ENCODE measurements at places on chromosomes 3 and 15.

DNA sequence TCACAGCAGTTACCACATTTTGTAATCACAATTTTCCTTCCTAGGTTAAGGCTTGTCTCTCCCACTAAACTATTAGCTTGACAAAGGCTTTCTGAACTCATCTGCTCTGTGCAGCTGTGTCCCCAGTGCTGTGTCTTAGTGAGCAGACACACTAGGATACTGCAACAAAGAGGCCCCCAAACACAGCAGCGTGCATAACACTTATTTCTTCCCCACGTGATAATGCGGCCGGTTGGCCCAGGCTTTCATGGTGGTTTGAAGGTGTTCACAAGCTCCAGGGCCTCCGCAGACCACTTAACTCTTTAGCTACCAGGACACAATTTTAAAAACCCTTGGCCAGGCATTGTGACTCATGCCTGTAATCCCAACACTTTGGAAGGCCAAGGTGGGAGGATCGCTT lies 2.2 kb upstream of the HDAC11 start:
- DNase-seq: no peak

DNA sequence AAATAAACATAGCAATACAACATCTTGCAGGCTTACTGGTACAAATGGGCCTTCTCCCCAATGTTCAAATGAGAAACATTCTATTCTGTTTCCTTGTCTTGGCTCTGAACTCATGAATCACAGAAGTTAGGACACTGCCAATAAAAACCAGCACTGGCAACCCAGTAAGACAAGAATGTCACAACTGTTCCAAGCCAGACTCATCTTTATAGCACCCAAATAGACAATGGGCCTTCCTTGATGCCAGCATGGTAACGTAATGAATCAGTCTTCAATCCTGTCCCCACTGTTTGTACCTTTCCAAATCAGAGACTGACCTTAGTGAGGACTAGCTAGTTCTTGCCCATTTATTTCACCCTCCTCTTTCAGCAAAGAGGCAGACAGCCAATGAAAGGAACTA lies 14.1 kb upstream of the RPS17 start:
- DNase-seq: peak; percentile 42

GRCh38 chr15:77538027-77538451 lies 94.7 kb downstream of the LINGO1 start:
- no peak for DNase-seq

- peak; percentile 16 for DNase-seq
Observed at GRCh38 chr3:127484601-127485388, 105.7 kb downstream of the TPRA1 start.

- no peak for DNase-seq
Observed at GRCh38 chr15:73838831-73839426, 34.4 kb upstream of the TBC1D21 start.

GRCh38 chr3:34357461-34357860 lies 559.0 kb downstream of the PDCD6IP start:
- no peak for DNase-seq

DNA sequence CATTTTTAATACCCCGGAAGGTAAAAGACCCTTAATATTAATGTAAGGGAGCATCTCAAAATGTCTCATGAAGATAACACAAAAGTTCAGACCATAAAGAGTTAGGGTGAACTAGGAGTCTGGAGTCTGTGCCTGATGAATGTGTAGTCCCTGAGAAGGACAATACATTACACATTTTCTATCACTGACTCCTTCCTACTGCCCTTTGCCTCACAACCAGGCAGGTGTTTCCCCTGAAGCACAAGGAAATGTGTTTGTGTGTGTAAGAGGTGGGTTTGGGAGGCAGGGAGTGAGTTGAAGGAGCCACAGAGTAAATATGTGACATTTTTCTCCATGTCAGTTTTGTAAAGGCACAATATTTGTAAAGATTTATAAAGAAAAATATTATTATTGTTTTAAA lies 59.1 kb downstream of the SSR3 start:
- DNase-seq: no peak

DNA sequence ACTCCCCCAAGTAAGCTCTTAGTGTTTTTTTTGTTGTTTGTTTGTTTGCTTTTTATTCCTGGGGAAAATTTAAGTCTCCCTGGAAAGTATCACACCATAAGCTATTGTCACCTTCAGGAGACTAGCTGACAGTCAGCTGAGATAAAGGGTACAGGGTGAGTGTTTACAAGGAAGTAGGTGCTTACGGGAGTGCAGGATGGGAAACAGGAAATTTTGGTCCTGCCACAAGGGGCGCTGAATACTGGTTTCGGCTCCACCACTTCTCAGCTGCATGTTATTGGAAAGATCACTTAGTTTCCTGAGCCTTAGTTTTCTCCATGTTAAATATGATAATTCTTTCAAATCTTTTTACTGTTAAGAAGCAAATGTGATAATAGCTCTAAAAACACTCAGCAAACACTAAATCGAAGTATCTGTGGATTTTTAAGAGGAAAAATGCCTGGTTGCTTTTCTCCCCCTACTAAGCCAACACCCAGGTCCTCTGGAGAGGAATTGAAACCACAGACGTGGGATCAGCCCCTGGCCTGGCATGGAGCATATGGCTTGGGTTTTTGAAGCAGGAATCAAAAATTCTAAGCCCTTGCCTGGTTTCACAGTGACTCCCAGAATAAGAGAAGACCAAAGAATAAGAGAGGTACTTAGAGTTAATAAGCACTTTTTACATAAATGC lies 90.7 kb downstream of the SCN11A start:
- peak; percentile 24 for DNase-seq

DNA sequence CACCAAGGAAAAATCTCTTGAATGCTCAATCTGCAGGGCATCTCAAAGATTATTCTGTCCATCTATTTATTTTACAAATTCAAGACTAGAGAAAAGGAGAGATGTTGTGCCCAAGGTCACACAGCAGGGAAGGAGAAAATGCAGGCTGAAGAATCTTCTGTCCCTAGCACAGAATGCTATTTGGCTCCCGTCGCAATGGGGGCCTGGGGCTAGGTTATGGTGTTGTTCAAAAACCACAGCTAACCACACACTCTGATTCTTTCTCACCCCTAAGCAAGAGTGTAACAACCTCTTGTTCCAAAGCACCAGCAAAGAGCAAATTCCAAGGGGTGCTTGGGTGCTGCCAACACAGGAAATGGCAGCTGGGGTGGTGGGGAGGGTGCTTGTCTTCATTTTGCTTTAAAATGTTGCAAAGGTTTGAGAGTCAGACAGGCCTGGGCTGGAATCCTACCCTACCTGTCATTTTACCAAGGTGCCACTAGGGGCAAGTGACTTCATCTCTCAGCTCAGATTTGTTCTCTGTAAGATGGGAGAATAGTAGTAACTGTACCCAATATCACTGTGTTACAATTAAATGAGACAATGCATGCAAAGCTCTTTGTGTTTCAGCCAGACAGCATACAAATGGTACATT lies 112.5 kb downstream of the ADAMTS9 start:
- DNase-seq: peak; percentile 27

- DNase-seq: no peak
Observed at GRCh38 chr15:100994597-100995446, 75.7 kb downstream of the LRRK1 start.

GRCh38 chr15:75063338-75063737 lies 39.9 kb downstream of the PPCDC start:
- no peak for DNase-seq

- DNase-seq: no peak
Observed at GRCh38 chr3:142968319-142969025, 5.0 kb upstream of the PAQR9 start.

DNA sequence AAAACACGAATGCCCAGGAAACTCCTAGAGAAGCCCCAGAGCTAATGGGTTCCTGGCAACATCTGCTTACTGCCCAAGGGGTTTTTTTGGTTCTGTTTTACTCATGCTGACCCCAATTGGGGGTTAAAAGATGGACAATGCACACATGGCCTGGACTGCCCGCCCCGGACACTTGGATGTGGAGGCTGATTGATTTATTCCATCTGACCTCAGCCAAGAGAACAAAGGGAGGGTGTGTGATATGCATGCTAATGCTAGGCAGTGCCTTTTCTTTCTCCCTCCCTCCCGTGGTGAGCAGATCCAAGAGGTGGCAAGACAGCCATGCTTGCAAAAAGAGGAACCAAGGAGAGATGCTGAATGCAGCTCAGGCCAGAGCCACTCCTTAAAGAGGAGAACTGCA lies 3.3 kb upstream of the LRTM1 start:
- no peak for DNase-seq

GRCh38 chr15:70687482-70687881 lies 75.9 kb downstream of the UACA start:
- DNase-seq: no peak

DNA sequence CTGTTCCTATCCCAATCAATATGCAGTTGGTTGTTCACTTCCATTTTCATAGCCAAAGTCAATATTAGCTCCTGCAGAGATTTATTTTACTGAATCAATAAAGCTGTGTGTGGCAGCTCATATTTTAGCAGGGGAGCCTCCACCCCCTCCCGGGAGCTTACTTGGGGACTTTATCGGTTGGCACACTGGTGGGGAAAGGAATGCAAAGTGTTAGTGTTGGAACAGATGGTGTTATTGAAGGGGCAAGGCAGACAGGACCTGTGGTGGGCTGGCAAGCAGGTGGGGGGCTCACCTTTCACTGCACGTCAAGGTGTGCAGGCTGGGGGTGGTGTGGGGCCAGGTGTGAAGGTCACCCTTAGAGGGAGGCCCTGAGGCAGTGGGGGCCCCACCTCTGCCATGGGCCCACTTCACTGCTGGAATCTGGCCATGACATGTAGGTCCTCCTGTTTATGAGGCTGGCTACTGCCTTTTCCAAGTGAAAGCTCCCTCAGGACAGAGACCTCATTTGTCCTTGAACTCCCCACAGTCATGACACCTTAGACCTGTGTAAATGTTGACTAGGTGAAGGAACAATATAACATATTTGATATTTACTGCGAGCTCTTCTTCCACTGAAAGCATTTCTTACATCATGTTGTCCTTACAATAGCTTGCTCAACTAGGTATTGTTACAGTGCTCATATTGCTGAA lies 44.0 kb upstream of the SEC22A start:
- DNase-seq: no peak

DNA sequence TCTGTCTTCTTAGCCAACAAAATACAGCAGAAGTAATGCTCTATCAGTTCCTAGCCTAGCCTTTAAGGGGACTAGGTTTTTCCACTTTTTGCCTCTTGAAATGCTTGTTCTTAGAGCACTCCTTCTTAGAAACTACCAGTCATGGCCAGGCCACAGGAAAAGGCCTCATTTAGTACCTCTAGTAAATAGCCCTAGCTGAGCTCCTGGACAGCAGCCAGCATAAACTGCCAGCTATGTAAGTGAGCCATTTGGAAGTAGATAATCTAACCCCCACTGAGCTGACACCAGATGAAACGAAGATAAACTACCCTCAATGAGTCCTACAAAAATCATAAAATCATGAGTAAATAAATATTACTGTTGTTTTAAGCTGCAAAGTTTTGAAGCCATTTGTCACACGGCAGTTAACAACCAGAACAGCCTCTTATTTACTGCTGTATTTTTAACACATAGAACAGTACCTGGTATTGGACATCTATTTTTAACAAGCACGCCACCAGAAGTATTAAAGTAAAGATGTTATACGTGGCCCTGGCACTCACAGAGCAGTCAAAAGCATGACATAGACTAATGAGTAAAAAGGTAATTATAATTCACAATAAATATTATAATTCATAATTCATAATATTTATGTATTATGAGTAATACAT lies 12.0 kb downstream of the TBC1D5 start:
- no peak for DNase-seq

- no peak for DNase-seq
Observed at GRCh38 chr3:50749822-50750221, 75.1 kb downstream of the DOCK3 start.

DNA sequence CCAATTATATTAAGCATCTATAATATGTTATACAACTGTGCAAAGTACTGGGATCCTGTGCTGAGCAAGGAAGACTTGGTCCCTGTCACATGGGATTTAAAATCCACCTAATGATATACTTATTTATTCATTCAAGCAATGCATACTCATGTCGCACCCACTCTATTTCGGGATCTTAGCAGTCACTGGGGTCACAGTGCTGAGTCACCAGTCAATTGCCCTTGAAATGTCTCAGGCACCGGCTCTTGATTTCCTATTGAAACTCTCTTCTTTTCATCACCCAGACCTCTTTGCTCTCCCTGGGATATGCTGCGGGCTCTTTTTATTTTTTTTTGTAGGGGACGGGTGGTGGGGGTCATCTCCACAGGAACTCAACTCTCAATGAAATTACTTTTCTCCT lies 194.5 kb upstream of the GAP43 start:
- DNase-seq: no peak

DNA sequence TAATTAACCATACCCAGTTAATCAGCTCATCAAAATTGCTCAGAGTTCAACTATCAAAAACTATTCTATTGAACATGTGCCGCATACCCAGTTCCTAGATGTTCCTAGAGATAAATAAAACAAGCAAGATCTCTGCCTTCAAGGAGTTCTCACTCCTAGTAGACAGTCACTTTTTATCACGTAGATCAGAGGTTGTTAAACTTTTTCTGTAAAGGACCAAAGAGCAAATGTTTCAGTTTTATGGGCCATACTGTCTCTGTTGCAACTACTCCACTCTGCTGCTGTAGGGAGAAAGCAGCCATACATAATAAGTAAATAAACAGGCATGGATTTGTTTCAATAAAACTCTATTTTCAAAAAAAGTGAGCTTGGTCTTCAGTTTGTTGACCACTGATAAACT lies 7.9 kb downstream of the FBN1 start:
- no peak for DNase-seq

DNA sequence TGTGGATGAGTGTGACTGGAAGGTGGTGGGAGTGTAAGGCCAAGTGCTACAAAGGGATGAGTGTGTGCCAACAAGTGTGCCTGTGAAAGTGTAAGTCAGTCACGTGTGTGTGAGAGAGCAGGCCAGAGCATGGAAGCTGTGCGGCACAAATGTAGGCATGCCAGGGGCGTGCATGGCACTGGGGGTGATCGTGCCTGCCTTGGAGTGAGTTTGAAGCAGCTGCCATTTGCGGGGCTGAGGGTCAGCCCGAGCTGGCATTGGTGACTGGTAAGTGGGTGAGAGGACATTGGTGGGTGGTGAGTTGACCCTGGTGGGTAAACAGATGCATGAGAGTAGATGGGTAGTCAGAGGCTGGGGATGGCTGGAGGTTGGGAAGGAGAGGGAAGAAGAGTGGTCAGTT lies 24.5 kb downstream of the CD276 start:
- no peak for DNase-seq

DNA sequence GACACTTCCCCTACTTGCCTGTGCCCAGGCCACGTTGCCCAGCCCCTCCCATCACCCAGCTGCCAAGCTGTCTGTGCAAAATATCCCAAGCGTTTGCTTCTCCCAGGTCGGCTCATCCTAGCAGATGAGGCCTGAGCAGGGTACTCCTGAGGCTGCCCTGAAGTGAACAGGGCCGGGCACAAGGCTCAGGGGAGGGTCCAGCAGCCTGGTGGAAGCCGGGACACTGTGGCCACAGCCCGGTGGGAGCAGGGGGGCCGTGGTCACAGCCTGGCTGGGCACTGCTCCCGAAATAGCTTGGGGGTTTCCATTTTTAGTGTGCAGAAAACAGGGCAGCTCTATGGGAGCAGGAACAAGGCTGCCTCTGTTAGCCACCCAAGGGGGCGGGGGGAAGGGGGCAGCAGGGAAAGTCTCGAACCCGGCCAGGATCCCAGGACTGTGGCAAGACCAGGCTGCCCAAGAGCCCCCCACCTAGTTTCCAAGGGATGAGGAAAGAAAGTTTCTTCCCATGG lies 3.4 kb downstream of the PLXNB1 start:
- DNase-seq: no peak

GRCh38 chr3:31294430-31295149 lies 238.1 kb upstream of the STT3B start:
- no peak for DNase-seq
